ENCODE measurements at places on chromosomes 5 and 9.

DNA sequence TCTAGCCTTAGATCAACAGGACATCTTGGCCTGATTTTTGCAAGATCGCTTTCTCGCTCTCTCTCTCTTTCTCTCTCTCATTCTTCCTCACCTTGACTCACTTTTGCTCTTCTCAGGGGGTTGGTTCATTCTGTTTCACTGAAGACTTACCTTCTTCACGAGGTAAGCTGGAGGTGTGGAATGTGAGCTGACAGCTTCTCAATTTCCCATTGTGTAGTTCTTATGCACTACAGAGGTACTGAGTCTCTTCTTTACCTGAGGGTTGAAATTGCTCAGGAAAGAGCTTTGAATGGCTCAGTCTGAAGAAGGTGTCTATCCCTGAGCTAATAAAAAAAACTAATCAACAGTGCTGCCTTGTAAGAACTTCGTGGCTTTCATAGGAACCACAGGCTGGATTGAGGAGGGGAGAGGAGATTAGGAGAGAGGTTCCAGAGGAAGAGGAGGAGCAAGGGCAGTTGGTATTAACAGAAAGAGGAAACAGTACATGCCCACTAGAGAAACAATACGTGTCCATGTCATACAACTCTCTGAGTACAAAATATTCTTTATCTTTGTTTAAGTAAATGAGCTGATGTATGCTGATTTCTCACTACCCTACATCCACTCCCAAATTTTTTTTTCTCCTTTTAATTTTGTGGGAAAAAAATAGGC lies 192.2 kb downstream of the TMEM167A start:
- DNase-seq, result no peak

DNA sequence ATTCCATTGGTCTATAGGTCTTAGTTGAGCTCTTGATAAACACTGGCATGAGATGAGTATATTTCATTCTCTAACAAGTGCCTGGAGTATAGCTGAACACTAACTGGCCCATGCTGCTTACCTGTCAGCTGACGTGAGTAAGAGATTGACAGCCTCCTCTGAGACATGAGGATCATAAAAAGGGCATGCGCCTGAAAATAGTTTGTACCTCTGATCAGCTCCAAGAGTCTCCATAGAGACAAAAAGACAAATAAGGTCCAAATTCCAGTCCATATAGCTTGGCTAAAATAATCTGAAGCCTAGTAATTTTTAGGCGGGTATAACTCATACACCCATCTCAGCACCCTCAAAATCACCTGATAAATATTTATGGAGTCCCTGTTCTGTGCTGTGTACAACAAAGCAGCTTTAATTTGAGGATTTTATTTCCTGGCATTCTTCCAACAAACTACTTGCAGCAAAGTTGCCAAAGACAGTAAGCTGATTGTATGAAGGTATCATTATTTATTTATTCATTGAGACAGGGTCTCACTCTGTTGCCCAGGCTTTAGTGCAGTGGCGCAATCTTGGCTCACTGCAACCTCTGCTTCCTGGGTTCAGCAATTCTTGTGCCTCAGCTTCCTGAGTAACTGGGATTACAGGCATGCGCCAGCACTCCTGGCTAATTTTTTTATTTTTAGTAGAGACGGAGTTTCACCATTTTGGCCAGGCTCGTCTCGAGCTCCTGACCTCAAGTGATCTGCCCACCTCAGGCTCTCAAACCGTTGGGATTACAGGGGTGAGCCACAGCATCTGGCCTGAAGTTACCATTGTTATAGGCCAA lies 16.2 kb upstream of the FSD1L start:
- DNase-seq, result no peak

GRCh38 chr5:10702911-10703491 lies 58.0 kb downstream of the DAP start:
- no peak for DNase-seq

GRCh38 chr9:35453786-35454185 lies 36.1 kb upstream of the RUSC2 start:
- DNase-seq, result no peak

DNA sequence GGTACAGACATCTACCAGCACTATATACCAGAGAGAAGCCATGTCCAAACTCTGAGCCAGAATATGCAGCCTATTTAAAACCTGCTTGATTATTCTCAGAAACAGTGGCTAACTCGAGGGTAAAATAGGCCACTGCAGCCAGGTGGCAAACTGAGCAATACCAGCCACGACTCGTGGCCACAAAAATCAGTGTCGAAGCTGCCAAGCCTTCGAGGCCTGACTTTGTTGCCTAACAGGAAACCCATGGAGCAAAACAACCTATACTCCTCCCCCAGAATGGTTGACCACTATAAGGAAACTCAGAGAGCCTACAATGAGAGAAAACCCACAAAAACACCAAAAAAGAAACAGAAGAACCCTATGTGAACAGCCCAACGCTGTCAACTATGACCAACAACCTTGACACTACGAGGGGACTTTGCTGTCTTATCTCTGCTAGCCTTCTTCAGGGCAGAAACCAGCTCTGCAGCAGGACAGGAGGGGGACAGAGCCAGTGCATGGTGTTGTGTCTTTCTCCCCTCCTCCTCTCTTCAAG lies 133.8 kb downstream of the TMEM174 start:
- DNase-seq, result no peak

DNA sequence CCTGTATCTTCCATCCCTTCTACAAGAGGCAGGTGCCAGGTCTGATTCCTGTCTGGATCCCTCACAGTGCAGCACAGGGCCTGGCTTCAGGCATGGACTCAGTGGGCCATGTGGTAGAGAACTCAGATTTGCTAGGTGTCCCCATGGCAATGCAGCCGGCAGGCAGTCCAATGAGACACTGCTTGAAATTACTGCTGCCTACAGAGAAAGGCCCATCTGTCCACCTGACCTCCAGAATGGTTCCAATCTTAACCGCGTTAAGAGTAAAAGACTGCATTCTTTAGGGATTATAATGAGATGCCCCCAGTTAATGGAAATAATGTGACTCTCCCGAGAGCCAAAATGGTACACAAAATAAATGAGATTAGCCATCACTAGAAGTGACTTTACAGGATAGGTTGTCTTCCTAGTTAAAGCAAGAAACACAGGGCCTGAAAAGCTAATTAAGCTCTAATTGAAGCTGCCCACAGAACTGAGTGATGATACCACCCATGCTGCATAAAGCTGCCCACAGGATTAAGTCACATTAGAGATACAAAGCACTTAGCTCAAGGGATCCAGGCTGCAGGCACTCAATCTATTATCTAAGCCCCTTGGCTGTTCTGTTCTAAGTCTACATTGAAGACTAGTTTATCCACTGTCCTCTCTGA lies 11.4 kb downstream of the FAM193B start:
- DNase-seq, result no peak

- no peak for DNase-seq
These were observed 30.8 kb upstream of the PRDM12 start for GRCh38 chr9:130633336-130634190.

DNA sequence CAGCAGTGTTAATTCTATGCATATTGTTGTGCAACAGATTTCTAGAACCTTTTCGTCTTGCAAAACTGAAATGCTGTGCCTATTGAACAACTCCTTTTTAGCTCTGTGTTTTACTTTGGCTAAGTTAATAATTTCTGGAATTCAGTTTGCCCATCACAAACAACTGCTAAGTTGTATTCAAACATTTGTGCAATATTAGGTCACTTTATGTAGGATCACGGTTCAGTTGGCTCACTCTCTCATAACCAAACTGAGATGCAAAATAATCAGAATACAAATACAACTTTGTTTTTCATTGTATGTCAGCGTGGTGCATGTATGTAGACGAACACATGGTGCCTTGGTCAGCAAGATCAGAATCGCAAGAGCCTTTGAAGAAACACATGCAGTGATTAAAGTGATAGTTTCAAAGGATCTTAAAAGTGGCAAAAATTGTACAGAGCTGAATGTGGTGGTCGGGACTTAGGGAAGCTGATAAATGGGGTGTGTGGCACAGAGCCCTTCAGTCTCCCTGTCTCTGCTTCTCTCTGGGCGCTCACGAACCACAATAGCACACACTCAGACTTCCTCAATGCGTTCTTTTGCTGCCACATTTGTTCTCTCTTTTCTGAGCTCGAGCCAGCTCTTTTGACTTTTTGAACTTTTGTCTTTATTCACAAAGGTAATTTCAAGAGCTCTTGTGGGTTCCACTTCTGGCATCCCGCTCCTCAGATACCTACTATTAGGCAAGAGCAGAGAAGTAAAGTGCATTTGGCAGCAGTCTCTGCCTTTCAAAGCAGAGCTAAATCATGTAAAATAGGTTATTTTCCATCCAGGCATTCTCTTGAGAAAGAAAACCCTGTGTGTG lies 112.4 kb upstream of the CTSL start:
- DNase-seq, result no peak

Data from stimulated activated CD4-positive, alpha-beta T cell treated with anti-CD3 and anti-CD28 coated beads, TNF-alpha, amount 100 ng/mL, for 4 hours (primary cell).